CD8-positive, alpha-beta memory T cell (primary cell): ENCODE measurements at places on chromosomes 11 and 22. TPM values are rescaled to one million over a fixed set of nuclear protein-coding genes. Genes with fewer than 3 reads are reported as not detected.

The NEFH gene
- total RNA-seq = 6.3 TPM

- no peaks in the 10 kb centered on the region for H3K36me3 ChIP-seq
- no peaks in the 10 kb centered on the region for H3K27me3 ChIP-seq
- no peak overlapping the region for H3K4me3 ChIP-seq
Observed at GRCh38 chr11:119790476-119790875, 61.5 kb upstream of the NECTIN1 start.

DNA sequence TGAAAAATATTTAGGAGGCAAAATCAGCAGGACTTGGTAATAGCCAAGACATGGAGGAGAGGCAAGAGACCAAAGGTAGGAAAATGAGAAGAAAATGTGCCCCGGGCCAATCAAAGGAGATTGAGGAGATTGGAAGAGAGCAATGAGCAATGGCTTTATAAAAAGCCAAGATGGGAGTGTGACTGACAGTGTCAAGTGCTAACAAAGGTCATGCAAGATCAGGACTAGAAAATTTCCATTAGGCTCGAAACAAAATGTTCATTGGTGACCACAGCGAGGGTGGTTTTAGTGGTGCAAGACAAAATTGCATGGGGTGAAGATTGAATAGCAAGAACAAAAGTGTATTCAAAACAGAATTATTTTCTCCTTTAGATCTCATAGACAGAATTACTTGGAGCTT is 45.2 kb upstream of the TBCEL start:
- no peak overlapping the region for H3K4me3 ChIP-seq
- no peak overlapping the region for H3K27ac ChIP-seq

GRCh38 chr11:104713401-104713800 is 184.9 kb downstream of the CASP12 start:
- H3K27ac ChIP-seq = no peak overlapping the region
- H3K4me3 ChIP-seq = no peak overlapping the region
- H3K4me1 ChIP-seq = peaks cover 12% of the 10 kb centered on the region

DNA sequence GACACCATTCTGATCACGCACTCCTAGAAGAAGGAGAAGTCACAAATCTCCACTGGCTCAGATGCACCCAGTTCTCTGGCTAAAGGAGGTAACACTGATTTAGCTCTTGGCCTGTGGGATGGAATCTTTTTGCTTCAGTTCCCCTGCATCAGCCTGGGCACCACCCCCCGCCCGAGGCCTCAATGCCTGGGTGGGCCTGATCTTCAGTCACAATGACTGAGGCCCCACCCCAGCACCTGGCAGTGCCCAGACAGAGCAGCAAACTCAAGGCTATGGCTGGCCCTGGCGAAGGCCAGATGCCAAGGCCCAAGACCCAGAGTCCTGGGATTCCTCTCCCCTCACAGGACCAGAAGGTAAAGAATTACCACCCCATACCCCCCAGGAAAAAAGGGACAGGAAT is 5.0 kb downstream of the CYB561A3 start:
- H3K4me3 ChIP-seq = no peak overlapping the region
- H3K27me3 ChIP-seq = no peaks in the 10 kb centered on the region
- DNase-seq = no peak
- peaks cover 10% of the 10 kb centered on the region for H3K36me3 ChIP-seq
- peaks cover 15% of the 10 kb centered on the region for H3K4me1 ChIP-seq

The OR5M10 gene
- not detected for total RNA-seq

DNA sequence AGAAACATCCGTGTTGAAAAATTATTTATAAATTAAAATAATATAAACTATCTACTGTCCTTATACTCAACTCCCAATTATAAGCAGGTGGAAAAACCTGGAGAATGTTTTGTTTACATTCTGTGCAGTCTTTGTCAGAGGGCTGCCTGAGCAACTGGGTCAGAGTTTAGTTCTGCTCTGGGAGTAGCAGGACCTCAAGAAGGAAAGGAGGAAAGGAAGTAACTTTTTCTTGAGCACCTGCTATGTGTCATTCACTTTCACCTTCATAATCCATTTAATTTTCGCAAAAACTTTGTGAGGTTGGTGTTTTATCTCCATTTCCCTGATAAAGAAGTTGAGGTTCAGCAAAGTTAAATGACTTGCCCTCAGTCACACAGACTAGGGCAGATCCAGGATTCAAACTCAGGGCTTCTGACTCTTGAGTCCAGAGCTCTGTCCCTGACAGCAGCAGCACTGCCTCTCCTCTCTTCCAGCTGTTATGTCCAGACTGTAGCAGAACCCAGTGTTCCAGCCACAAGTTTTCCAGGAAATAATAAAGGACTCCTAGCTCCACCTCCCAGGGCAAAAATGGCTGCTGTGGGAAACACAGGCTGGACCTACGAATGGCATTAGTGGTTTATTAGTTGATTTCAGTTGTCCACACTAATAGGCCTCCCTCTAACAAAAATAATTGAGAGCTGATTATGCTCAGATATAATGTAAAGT is 6.4 kb downstream of the CD3E start:
- no peak overlapping the region for H3K27ac ChIP-seq
- H3K36me3 ChIP-seq = peaks cover 64% of the 10 kb centered on the region

GRCh38 chr11:46528445-46529094 is 65.3 kb downstream of the AMBRA1 start:
- peaks cover 7% of the 10 kb centered on the region for H3K4me1 ChIP-seq
- H3K4me3 ChIP-seq = no peak overlapping the region
- no peaks in the 10 kb centered on the region for H3K36me3 ChIP-seq
- H3K27ac ChIP-seq = no peak overlapping the region
- H3K27me3 ChIP-seq = no peaks in the 10 kb centered on the region

The NLRP14 gene
- not detected for total RNA-seq

DNA sequence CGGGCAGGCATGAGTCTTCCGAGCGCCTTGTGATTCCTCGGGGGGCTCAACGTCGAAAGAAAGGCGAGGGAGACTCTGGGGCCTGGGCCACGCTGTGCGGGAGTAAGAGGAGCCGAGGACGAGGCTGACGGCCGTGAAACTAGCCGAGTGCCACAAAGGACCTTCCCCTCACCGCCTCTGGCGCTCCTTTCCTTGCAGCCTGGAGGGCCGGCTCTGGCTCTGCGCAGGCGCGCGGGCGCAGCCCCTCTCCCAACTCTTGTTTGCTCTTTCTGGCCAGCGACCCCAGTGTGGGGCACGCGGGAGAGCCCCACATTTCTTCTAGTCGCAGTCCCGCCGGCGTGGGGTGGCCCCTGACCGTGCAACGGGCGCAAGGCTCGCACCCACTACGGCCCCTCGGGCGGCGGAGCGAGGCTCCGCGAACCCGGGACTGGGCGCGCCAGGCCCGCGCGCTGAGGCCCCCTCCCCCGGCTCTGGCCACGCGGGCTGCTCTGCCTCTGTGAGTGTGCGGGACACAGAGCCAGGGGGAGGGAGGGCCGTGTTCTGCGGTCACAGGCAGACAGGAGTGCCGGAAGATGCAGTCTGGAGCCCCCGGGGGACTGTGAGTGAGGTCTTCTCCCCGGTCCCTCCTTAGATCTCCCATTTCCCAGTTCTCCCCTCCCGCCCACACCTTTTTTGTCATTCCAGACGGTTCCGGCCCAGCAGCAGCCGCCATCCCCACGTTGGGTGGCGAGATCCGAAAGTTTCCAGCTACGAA is 1.0 kb upstream of the TOB2 start:
- no peaks in the 10 kb centered on the region for H3K27me3 ChIP-seq
- peak overlapping the region; percentile 96 for H3K27ac ChIP-seq
- peak overlapping the region; percentile 96 for H3K4me3 ChIP-seq
- H3K36me3 ChIP-seq = no peaks in the 10 kb centered on the region

The LMF2 gene
- total RNA-seq = 89.4 TPM

GRCh38 chr11:121715405-121715804 is 262.6 kb upstream of the SORL1-AS1 start:
- no peaks in the 10 kb centered on the region for H3K4me1 ChIP-seq
- no peak overlapping the region for H3K27ac ChIP-seq
- no peak for DNase-seq
- no peaks in the 10 kb centered on the region for H3K27me3 ChIP-seq

DNA sequence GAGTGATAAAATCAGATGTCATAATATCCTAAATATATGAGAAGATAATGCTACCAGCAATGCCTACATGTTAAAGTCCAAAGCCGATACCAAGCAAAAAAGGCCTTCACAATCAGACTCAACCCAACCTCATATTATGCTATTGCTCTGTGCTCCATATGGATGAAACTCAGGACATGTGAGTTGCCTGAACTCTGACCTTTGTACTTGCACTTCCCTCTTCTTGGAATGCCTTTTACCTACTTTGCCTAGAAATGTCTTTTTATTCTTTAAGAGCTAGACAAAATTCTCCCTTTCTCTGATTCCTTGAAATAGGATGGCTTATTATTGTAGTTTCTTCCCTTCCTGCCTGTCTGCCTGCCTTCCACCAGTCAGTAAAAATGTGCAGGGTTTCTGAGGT is 954.7 kb upstream of the CCDC90B start:
- no peaks in the 10 kb centered on the region for H3K27me3 ChIP-seq
- H3K27ac ChIP-seq = no peak overlapping the region
- DNase-seq = no peak
- no peaks in the 10 kb centered on the region for H3K36me3 ChIP-seq

GRCh38 chr11:75365711-75366181 is 14.3 kb upstream of the ARRB1 start:
- no peak for DNase-seq
- no peaks in the 10 kb centered on the region for H3K4me1 ChIP-seq
- H3K27me3 ChIP-seq = no peaks in the 10 kb centered on the region
- no peak overlapping the region for H3K27ac ChIP-seq

The ACR gene
- not detected for total RNA-seq

The DNAJB13 gene
- total RNA-seq = 0.31 TPM

The LYVE1 gene
- total RNA-seq = not detected

GRCh38 chr11:79077702-79078330 is 363.0 kb downstream of the TENM4 start:
- H3K4me3 ChIP-seq = no peak overlapping the region
- no peak for DNase-seq
- H3K27ac ChIP-seq = no peak overlapping the region
- no peaks in the 10 kb centered on the region for H3K27me3 ChIP-seq
- H3K36me3 ChIP-seq = no peaks in the 10 kb centered on the region

- H3K36me3 ChIP-seq = no peaks in the 10 kb centered on the region
- no peaks in the 10 kb centered on the region for H3K4me1 ChIP-seq
- DNase-seq = no peak
Observed at GRCh38 chr11:20601221-20601914, 2.0 kb downstream of the SLC6A5 start.

GRCh38 chr22:23938328-23939016 is 22.5 kb downstream of the GSTT2B start:
- DNase-seq = no peak
- no peaks in the 10 kb centered on the region for H3K36me3 ChIP-seq
- no peak overlapping the region for H3K4me3 ChIP-seq

The PDGFB gene
- total RNA-seq = 3.0 TPM

The MIAT gene
- 52.2 TPM for total RNA-seq

DNA sequence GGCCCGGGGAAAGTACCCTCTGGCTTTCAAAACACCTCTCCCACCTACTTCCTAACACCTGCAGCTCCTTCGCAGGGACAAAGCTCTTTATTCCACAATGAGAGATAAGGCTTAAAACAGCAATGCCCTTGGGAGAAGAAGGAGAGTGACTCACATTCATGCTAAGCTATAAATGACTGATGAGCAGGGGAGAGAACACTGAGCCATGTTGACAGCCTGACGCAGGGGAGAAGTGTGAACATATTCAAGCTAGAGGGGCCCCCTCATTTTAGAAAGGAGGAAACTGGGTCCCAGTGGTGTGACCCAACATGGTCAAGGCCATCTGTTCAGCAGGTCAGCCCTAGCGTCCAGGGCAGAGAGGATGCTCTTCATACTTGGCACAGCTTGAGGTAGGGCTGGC is 171.8 kb downstream of the DSCAML1 start:
- no peaks in the 10 kb centered on the region for H3K4me1 ChIP-seq
- H3K27ac ChIP-seq = no peak overlapping the region

DNA sequence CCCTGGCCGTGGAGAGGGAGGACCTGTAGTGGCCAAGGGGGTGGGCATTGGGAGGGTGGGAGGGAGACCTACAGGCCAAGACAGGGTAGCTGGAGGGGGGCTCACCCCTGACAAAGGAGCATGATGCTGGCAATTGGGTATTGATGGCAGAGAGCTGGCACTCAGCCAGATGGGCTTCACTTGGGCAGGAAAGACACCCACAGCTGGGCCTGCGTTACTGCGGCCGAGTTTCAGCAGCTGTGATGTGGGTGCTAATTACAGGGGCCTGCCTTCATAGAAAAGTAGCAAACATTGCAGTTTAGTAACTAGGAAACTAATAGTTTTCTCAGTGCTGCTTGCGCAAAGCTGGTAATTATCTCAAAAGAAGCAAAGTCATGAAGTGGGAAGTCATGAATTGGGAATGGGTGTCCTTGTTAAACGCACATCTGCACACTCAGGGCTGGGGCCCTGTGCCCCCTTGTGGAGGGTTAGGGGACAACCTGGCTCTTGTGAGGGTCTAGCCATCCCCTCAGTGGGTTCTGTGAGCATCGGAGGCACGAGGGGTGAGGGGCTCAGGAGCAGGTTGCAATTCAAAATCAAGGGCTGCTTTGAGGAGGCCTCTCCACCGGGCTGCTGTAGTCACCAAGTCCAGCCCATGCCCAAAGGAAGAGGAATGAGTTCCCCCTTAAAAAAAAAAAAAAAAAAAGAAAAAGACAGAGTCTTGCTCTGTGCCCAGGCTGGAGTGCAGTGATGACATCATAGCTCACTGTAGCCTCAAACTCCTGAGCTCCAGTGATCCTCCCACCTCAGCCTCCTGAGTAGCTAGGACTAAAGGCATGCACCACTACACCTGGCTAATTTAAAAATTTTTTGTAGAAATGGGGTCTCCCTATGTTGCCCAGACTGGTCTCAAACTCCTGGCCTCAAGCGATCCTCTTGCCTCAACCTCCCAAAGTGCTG is 24.4 kb upstream of the TXNRD2 start:
- H3K4me3 ChIP-seq = no peak overlapping the region
- H3K27ac ChIP-seq = no peak overlapping the region
- H3K36me3 ChIP-seq = peaks cover 16% of the 10 kb centered on the region
- no peak for DNase-seq

DNA sequence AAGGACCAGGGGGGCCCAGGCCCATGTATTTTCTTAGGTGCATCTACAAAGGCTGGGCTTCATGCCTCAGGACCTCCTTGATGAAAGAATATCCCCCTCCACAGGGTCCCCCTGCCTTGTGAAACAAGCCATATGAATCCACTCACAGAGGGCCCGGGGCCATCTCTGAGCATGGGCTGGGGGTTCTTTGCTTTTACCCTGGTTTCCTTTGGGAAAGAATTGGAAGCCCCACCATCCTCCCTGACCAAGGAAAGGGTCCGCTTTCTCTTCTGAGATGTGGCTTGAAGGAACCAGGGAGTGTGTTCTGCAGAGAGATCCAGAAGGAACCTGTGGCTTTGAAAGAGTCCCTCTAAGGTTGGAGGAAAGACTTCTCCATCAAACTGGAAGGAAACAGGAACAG is 9.2 kb upstream of the ANO1 start:
- H3K4me1 ChIP-seq = no peaks in the 10 kb centered on the region
- H3K27me3 ChIP-seq = peaks cover 3% of the 10 kb centered on the region
- no peaks in the 10 kb centered on the region for H3K36me3 ChIP-seq
- no peak overlapping the region for H3K27ac ChIP-seq
- H3K4me3 ChIP-seq = no peak overlapping the region

DNA sequence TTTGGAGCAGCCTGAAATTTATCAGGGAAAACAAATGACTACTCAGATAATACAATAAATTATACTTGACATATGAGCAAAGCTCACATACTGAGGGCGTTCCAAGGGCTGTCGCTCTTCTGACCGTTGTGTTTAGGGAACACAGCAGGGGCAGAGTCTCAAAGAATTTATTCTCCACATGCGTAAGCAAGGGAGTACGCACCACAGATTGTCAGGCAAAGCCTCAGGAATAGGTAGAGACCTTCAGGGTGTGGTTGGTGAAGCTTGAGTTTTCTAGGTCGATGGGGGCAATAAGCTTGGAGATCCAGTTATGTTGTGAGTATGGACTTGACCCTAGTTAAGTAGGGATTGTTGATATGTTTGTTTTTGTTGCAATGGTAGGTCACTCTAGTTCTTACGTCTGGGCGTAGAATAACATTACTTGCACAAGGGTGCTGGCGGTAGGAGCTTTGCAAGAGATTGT is 830 bp downstream of the ACAT1 start:
- H3K36me3 ChIP-seq = no peaks in the 10 kb centered on the region
- peak overlapping the region; percentile 86 for H3K4me3 ChIP-seq
- peak overlapping the region; percentile 73 for H3K27ac ChIP-seq
